ENCODE measurements at places on chromosomes 2 and 18.

DNA sequence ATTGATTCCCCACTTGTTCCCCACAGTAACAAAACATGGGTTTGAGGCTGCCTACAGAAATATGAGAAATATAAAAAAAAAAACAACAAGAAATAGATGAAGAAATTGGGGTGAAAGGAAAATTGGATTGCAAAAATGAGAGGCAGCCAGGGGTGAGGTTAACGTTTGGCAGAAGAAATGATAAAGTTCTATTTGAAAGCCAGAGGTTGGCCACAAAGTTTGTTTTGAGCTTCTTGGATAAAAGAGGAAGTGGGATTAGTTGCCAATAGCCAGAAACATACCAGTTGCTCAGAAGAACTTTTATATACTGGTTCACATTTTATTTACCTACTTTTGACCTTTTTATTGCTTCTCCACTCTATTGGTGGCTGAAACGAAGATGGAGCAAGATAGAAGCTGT, 67.5 kb downstream of the FASTKD2 start:
- peak; percentile 18 for DNase-seq

GRCh38 chr18:4078246-4078645, 376.9 kb downstream of the DLGAP1 start:
- DNase-seq, result no peak

DNA sequence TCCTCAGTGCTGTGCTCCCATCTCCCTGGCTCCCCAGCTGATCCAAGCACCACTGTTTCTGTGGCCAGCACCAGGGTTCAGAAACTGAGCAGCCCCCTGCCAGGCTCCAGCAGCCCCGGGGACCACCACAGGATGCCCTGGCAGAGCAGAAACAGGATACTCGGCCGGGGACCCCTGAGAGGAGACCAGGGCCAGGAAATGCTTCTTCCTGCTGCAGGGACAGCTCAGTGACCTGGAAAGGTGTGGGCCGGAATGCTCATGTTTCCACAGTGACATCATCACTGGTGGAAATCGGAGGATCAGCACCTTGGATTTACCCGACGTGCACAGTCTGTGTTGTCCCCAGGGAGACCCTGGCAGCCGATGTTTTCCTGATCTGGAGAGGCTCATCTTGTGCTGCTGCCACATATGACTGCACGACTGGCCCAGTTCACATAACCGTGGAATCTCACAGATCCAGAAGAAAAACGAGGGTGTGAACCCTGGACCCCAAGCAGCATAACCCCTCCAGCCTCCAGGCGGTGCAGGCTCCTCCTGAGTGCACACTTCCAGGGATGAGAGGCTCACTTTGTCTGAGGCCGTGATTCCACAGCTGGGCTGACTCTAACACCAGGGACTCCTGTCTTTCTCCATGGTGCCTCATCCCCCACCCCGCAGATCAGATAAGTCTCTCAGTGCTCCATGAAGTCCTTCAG, 58.0 kb downstream of the DDX1 start:
- DNase-seq, result no peak

DNA sequence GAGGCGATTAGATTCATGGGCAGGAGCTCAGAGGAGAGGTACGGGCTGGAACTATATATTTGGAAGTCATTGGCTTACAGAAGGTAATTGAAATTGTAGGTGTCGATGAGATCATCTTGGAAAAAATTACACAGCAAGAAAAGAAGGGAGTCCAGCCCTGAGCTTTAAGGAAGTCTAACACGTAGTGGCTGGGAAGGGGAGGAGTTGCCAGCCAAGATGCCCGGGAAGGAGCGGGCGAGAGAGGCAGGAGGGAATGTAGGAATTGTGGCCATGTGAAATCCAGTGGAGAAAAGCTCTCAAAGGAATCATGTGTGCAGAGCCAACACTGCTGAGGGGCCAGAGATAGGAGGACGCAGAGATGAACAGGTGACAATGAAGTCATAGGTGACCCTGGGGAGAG, 25.6 kb upstream of the SCYGR1 start:
- no peak for DNase-seq

- no peak for DNase-seq
Observed at GRCh38 chr2:116491292-116491691, 1323.2 kb upstream of the DDX18 start.

DNA sequence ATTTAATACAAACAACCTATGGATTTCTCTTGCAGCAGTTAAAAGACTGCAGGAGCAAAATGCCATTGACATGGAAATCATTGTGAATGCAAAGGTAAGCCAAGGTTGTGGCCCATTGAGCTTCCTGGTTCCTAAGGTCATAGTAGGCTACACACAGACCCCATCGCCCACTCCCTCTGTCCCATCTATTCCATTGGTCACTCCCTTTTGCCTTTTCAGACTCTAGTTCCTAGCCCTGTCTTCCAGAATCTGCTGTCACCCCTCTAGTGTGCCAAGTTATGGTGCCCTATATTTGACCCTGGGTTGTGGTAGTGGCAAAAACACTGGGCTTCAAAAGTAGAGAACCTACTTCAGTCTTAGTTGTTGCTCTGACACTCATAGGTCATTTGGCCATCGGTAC, 44.7 kb downstream of the UGP2 start:
- DNase-seq, result no peak

- peak; percentile 89 for DNase-seq
Observed at GRCh38 chr2:128727914-128728313, 409.2 kb upstream of the HS6ST1 start.

DNA sequence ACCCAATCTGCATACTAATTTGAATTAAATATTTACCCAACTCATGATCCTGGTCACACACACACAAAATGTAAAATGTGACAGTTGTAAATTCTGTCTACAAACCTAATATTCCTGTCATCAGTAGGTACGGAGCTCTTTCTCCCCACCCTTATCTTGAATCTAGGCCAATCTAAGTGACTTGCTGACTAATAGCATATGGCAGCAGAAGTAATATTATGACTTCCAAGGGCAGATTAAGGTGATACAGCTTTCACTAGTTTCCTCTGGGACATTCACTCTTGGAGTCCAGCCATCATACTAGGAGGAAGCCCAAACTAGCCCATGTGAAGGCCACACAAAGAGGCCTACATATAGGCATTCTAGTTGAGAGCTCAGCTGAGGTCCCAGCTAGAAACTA, 89.4 kb downstream of the TMEM131 start:
- DNase-seq, result no peak

- DNase-seq, result no peak
Observed at GRCh38 chr2:163697846-163698637, 37.8 kb downstream of the FIGN start.

DNA sequence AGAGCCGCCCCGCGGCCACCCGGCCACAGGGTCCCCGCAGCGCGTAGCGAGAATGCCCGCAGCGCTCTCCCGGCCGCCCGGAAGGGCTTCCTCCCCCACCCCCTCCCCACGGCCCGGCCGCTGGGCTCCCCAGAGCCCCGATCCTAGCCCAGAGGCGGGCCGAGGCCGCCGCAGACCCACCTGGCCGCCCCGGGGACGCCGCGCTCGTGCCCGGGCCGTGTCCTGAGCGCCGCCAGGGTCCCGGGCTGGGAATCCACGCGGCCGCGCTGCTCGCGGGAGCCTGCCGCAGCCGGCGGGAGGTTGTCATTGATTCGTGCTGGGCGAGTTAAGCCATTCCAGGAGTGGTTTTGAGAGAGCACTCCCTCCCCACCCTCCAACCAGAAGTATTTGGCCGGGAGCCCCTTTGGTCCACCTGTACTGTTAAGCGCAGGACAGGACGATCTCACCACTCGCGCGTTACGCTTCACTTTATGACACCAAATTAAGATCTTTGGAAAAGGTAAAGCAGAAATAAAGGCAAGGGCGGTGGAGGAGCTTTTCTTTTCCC, 206.4 kb upstream of the SMAD2 start:
- DNase-seq, result no peak

DNA sequence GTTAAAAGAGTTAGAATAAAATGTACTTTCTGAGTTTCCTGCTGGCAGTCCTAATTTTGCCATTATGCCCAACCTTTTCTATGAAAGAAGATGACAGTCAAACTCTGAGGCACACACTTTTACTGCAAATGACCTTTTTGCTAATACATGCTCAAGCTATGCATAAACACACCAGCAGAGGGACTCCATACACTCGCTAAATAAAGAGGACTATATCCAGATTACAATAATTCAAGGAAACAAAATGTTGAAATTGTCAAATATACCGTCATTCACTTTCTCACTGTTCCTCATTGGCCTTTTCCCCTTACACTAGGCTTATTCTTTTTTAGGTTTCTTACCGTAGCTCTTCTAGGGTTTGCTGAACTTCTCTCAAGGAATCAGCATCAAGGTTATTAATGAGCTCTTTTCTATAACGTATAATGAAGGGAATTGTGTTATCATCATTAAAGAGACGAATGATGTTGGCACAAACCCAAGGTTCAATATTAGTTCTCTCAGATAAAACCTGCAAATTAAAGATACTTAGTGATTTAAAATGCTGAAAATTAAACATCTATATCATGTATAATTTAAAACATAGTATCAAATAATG, 25.7 kb downstream of the SRBD1 start:
- DNase-seq, result peak; percentile 43

- DNase-seq, result no peak
Observed at GRCh38 chr18:27478459-27478858, 293.4 kb upstream of the CHST9 start.

GRCh38 chr2:178943745-178944144, 106.2 kb downstream of the CCDC141 start:
- DNase-seq, result no peak

DNA sequence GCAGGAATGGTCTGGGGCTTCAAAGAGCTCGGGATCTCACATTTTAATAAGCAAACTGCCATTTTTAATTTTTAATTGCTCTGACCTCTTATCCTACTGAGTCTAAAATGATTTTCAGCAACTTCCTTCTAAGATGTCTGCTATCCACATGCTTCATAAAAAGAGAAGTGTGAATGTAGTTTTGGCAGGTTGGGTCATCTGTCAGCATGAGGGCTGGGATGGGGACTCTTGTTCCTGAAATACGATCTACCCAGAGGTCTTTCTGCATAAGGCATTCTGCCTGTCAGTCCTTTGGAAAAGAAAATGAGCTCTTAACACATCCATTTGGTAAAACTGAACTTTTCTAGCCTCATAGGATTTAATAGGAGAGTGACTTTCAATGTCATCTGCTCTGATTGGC, 252.8 kb upstream of the APCDD1 start:
- DNase-seq, result no peak

DNA sequence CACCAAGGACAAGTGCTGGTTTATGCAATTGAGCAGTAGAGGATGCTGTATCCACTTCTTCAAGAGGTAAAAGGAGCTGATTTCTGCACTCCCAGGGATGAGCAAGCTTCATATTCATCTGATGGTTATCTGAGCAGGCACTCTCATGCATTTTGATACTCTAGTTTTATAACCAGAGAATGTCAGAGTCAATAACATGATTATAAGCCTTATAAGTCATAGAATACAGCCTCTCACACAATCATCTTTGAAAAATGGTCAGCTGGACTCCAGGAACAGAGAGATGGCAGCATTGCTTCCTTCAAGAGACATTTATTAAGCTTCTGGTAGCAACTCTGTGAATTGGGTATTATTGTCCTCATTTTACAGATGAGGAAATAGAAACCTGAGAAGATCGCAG, 167.1 kb downstream of the SLC8A1 start:
- DNase-seq, result no peak

DNA sequence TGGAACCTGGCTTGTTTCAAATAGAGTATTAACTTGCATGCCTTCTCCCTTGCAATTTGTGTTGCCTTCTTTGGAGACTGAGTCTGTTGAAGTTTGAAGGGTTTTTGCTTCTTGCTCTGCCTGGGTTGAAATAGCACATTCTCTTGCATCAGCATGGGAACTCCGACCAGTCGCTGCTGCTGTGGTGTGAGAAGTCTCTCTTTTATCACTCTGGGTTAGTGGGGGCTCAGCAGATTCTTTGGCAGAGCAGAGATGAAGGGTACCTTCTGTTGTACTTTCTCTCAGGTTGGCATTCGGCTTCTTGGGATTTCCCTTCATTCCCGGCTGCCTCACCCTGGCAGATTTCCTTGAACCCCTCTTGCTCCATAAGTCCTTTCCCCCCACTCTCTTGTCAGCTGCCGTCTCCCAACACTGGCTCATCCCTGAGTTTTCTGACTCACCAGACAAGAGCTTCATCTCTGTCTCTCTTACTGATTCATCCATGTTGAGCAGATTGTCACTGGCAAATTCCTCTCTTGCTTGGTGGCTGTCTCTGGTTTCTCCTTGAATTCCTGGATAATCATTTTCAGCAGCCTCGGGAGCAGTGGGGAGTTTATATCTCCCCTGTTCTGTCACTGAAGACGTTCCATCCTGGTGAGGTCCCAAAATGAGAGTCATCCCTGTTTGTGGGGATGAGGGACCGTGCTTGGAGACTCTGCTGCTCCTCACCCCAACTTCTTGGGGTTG, 49.9 kb downstream of the ALPK2 start:
- DNase-seq, result peak; percentile 69

DNA sequence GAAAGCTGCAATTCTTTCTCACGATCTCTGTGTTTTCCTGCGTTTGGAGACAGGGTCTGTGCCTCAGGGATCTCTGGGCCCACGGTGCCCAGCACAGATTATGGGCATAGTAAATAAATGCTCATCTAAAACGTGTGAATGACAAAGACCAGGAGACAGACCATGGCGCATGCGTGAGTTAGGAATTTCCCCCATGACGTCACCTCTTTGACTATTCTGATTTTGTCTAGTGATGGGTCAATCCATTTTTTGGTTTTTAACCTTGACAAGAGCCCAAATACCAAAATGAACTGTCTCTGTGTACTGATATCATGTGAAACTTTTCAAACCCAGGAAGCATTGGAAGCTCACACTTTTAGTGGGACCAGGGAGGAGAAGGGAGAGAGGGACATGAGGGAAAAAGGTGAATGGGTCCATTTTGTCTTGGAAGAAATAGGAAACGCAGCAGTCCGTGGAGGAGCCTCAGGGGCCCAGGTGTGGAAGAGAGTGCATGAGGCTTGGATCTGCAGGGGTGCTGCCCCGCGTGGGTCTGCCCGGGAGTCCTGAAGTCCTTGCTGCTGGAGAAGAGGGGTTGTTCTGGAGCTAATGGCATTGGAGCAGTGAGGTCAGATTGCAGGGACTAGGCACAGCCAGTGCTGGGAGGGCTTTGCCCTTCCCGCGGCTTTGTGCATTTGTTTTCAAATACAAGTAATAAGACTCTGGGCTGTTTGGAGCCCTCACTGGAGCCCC, 172.2 kb downstream of the ASB1 start:
- DNase-seq, result no peak

DNA sequence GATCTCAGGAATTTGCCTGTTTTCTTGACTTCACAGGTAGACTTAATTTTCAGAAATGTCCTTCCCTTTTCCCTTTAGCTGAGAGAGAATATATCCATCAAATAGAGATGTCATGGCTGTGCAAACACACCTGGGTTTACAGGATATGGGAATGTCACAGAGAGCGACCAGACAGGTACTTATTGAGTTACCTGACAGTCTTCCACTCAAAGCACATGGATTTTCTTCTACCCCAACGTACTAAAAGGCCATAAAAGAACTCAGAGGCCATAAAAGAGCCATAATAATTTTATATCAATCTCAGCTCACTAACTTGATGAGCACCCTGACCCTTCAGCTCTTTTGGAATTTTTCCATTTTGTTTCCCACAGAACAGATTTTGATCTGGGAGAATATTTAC, 5.3 kb upstream of the DTNA start:
- DNase-seq, result no peak

GRCh38 chr2:75464348-75464946, 96.3 kb downstream of the EVA1A start:
- DNase-seq, result peak; percentile 22

- DNase-seq, result no peak
Observed at GRCh38 chr2:120392923-120393322, 47.0 kb downstream of the INHBB start.

All from fibroblast of the conjunctiva (primary cell).